Cardiac fibroblast (primary cell): ENCODE measurements at places on chromosomes 13 and 19.

DNA sequence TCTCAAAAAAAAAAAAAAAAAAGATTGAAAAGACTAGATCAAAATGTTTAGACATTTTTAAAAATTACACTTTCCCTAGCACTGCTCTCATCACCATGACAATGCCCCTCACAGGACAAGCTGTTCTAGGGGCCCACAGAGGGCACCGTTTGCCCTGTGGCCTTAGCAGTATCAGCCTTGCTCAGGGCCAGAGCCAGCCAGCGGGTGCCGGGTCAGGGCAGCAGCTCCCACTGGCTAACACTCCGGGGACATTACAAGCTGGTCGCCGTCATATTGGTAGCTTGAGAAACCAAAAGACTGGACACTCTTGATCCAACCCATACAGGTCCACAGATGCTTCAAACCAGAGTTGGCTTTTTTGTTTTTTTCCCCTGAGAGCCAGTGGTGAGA lies 18.0 kb downstream of the CAPN12 start:
- no peak for DNase-seq

DNA sequence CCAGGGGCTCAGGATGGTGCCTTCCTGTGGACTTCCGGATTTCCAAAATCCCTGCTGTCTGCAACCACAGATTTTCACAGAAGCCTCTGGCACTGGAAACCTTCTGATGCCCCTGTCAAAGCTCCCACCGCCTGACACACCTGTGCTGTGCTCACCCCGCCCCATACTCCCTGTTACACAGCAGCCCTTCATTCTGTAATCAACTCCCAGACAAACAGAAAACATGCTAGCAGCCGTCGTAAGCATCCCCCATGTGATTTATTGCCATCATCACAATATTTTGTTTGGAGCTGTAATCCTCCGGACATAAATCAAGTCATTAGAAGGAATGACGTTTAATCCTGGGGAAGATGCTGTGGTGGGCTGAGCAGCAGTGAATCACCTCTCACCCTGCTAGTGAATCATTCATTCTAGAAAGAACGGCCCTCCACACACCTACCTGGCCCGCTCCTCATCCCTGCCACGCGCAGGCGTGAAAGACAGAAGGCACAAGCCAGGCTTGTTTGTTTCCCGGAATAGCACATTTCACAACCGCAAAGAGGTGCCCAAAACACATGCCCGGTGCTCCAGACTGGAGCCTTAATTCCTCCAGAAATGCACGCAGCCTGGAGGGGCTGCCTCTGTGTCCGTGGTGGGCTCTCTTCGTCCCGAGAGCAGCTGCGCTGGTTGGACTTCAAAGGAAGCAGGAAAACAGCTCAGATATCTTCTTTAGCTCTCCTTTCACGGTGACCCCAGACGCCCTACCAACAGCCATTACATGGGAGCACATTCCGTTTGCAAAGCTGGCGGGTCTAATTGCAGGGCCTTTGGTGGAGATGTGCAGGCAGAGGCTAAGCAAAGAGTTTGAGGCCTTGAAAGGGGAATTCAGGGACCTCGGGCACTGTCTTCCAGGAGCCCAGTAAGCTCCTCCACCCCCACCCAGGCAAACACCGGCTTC lies 41.3 kb upstream of the KCTD15 start:
- DNase-seq, result no peak

- peak; percentile 49 for DNase-seq
Observed at GRCh38 chr13:33158816-33159215, 126.7 kb downstream of the STARD13 start.

- no peak for DNase-seq
Observed at GRCh38 chr13:97234742-97235141, 12.6 kb downstream of the MBNL2 start.

- DNase-seq, result no peak
Observed at GRCh38 chr13:45242524-45242923, 41.7 kb upstream of the KCTD4 start.

GRCh38 chr13:97239306-97239705 lies 17.2 kb downstream of the MBNL2 start:
- DNase-seq, result no peak

GRCh38 chr19:32339988-32340874 lies 5.2 kb upstream of the ZNF507 start:
- peak; percentile 57 for DNase-seq

- DNase-seq, result no peak
Observed at GRCh38 chr13:90396266-90396665, 951.2 kb upstream of the MIR17HG start.

GRCh38 chr19:16445238-16446107 lies 26.3 kb downstream of the EPS15L1 start:
- DNase-seq, result no peak

- no peak for DNase-seq
Observed at GRCh38 chr13:48857576-48857975, 118.1 kb upstream of the FNDC3A start.

DNA sequence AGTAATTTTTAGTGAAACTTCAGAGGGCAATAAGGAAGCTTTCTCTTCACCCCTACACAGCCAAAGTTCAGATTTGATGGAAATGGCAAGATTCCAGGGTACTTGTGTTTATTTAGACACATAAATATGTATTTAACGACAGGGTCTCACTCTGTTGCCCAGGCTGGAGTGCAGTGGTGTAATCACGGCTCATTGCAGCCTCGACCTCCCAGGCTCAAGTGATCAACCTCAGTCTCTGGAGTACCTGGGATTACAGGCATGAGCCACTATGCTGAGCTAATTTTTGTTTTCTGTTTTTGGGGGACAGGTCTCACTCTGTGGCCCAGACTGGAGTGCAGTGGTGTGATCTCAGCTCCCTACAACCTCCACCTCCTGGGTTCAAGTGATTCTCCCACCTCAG lies 2.0 kb upstream of the SYCE2 start:
- DNase-seq, result no peak

- DNase-seq, result no peak
Observed at GRCh38 chr13:112324116-112324515, 52.0 kb upstream of the SPACA7 start.

GRCh38 chr19:50549927-50550593 lies 18.2 kb downstream of the LRRC4B start:
- DNase-seq, result no peak

DNA sequence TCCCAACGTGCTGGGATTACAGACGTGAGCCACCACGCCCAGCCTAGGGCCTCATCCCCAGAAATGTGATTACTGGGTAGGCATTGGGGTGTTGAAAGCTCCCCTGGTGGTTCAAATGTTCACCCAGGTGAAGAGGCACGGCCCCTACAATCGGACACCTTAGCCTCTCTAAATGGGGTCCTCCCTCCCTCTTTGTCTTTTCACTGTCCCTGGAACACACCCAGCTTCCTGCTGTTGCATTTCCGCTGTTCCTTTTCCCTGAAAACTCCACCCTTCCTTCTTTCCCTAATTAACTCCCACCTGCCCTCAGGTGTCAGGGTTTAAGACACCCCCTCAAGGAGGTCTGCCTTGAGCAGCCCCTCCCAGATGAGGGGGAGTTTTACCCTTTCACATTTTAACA lies 3.6 kb upstream of the PRODH2 start:
- no peak for DNase-seq
